ENCODE measurements at places on chromosomes 13 and 19.
A peak's percentile ranks its signal among the peaks of the same experiment; 100 is the strongest.

DNA sequence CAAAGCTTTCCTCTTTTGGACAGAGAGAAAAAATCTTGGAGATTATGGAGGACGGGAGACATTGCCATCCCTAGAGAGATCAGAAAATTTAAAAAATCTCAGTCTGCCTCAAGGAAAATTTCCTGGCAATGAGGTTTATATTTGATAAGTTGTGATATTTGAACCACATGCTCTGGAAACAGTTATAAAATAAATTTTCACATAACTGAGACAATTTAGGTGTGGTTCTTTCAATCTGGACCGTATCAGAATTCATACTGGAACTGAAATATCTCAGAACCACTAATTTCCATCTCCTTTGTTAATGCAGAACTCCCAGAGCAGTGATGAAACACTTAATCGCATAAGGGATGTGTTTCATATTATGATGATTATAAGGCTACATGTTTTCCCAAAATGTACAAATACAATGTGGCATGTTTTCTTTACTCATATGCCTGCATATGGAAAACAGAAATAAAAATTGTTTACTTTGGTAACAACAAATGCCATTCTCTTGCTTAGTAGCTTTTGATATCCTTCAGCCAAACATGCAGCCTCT lies 13.7 kb downstream of the UBE2L5 start:
- no peak for DNase-seq

DNA sequence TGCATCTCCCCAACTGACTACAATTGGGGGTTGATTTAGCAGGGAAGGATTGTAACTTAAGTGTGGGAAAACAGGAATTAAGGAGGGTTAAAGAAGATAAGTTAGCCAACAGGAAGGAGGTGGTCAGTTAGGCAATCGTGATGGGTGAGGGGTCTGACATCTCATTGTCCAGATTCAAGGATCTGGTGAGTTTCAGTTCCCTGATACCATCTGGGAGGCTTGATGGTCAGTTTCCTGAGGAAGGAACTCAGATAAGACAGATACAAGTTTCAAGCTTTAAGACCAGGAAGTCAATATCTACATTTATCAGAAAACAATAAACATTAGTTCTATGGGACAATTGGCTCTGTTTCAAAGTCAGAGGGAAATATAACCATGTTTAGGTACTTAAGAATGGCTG lies 601.8 kb downstream of the SLITRK6 start:
- no peak for DNase-seq

DNA sequence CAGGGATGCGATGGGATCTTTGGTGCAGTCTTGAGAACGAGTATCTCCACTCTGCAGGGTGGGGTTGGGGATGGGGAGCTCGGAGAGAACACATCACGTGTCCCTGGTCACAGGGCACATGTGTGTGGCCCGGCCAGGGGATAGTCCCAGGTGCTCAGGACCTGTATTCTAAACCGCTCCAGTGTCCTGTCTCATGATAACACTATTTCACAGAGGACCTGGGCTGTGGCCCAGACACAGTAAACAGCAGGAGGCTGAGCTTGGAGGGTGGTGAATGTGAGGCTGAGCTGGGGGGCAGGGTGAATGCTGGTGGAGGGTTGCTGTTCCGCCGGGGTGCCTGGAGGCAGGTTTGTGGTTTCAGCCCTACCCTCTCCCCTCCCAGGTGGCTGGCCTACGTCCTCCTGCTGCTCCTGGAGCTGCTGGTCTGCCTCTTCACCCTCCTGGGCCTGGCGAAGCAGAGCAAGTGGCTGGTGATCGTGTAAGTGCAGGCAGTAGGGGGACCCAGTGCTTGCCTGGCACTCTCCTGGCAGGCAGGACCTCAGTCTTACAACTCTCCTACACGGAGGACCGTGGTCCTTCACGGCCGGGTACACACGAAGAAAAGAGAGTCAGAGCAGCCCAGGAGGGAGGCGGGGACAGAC lies 11.1 kb downstream of the TTYH1 start:
- no peak for DNase-seq

- DNase-seq: no peak
These were observed 6.3 kb downstream of the PNKP start for GRCh38 chr19:49861107-49861506.

DNA sequence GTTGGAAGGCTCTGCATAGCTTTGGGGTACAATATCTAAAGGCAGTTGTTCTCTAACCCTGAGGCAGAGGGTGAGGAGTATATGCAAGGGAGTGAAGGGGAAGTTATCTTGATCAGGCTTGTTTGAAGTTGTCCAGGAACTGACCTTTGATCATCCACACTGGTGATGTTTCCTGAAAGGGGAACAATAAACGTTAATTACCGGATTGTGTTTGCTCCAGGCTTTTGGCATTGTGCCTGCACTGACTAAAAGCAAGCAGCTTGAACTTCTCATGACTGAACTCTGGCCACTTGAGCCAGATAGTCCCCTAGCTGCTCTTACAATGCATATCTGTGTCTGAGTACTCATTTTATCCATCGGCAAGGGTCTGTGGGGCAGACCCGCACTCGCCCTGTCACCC lies 27.0 kb upstream of the ZNF726 start:
- no peak for DNase-seq

DNA sequence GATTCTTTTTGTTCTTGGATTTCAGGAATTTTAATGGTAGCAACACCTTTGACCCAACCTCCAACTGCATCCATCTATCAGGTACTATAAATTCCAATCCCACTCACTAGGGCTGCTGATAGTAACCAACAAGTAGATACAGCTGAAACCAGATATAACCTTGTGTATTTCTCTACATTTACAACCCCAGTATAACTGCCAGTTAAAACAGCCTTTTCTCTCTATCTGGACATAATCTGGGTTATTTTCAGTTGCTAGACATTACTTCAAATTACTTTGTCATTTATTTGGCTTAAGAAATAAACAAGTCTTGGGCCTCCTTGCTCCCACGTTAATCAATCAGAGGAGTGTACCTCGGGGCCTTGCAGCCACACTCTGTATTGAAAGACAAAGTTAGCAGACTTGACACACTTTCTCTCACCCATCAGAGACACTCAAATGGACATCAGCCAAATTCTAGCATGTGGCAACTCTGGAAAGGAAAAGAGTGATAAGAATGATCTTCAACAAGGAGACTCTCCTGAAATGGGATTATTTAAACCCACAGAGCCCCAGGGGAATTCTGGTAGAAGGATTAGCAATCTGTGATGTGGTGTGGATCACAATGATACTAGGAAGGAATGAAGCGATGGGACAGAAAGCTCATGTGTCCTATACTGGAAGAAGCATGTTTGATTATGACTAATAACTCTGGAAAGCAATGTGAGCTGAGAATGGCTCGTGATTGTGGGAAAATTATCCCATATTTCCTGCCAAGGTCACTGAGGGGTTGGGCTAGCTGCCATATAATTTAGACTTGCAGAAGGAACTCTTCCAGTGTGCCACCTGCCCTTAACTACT lies 157.5 kb downstream of the FLT1 start:
- no peak for DNase-seq

GRCh38 chr13:28033894-28034655 lies 45.6 kb upstream of the URAD start:
- no peak for DNase-seq

DNA sequence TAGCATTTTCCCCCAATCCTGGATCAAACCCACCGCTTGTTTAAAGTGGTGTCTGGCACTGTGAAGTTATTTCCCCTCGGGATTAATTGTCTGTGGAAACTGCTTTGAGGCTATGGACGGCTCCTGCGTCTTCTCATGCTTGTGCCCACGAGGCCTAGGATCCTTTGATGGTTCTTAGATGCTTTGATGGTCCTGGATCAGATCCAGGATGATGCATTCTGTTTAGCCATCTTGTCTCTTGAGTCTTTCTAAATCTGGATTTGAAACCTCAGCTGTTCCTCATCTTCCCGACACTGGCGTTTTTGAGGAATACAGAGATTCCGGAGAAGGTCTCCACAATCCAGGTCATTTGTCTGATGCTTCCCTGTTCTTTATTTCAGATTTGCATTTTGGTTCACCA lies 36.1 kb upstream of the USP29 start:
- no peak for DNase-seq

DNA sequence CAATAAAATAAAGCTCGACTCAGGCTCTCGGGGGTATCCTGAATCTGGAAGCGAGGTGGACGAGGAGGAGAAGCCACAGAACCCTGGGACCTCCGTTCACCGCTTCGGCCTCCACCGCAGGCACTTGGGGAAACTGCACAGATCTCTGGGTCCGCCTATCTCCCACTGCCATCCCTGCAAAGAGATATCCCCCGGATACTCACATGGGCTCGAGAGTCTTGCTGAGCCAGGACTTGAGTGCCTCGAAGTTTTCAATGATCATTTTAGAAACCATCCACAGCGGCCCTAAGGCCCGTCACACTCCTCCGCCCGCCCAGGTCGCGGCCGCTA lies 589 bp downstream of the RBM26 start:
- no peak for DNase-seq

DNA sequence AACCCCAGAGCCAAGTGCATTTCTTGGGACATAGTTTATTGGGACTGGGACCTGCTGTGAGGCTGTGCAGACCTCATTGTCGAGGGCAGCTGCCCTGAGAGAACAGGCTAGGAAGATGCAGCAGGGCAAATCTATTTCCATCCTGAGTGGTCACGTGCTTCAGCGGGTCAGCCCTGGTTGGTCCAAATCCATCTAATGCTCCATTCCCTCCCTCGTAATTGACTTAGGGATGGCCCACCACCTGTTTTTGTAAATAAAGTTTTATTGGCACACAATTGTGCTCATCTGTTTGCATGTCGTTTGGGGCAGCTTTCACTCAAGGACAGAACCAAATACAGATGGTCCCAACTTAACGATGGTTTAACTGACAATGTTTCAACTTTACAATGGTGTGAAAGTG lies 75.5 kb upstream of the ADGRE5 start:
- no peak for DNase-seq

- no peak for DNase-seq
These were observed 6.7 kb downstream of the FCGBP start for GRCh38 chr19:39927524-39928356.

DNA sequence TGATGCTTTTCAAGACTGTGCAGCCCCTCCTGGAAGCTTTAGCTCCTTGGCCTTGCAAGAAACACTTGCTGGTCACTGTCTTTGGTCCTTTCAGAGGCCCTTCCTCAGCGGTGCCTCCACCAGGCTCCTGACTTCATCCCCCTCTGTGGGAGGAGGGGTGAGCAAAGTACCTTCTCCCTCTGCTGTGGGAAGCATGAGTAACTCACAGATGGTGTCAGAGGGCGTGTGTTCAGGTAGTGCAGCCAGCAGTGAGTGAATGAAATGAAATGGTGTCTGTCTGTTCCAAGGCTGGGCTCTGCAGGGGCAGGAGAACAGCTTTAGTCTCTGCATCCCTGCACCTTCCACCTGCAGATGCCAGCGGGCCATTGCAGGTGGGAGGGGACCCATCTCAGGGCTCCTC lies 102.9 kb downstream of the SHISA2 start:
- DNase-seq: no peak

DNA sequence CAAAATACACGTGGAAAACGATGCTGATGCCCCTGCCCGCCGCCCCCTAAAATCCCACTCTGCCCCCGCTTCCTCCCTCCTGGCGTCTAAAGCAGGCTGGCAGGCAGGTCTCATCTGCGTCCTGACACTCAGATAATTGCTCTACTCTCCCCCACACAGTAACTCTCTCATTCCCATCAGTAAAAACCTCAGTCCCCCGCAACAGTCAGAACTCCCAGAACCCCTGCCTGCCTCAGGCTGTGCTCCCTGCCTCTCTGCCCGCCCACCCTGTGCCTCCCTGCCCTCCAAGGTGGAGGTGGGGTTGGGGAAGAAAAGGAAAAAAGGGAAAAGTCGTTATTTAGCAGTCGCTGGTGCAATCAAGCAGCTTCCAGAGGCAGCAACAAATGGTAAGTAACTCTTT lies 473.7 kb downstream of the EFNB2 start:
- DNase-seq: no peak

DNA sequence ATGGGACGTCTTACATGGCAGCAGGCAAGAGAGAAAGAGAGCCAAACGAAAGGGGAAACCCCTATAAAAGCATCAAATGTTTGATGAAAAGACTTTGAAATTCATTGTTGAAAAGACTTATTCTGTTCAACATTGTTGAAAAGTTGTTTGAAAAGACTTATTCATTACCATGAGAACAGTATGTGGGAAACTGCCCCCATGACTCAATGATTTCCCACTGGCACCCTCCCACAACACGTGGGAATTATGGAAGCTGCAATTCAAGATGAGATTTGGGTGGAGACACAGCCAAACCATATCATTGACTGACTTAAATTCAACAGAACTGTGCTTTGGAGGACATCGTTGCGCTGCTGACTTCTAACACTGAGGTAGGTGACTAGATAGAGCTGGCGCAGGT lies 48.0 kb upstream of the RCBTB2 start:
- no peak for DNase-seq

DNA sequence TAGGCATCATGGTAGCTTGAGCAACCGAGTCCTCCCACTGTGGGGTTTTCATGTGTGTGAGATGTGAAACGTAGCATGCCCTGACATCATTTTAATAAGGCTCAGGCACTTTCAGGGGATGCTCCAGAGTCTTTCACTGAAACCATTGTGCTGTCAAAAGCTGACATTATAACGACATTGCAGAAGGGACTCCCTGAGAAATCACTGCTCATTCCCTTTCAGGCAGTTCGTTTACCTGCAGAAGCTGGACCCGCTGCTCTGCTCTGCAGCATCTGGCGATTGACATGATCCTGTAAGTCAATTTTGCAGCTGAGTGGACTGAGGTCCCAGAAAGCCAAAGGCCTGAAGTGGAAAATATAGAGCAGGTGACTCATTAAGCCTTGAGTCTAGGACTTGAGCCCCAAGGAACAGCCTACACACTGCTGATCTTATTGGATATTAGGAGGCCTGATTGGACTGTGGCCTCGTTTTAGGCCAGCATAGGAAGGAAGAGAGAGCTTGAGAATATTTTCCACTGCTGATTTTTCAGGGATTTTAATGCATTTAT lies 54.0 kb upstream of the CNMD start:
- DNase-seq: no peak

GRCh38 chr19:35142606-35143230 lies 337 bp upstream of the FXYD7 start:
- DNase-seq: peak; percentile 59

- DNase-seq: no peak
These were observed 188.0 kb upstream of the IRS2 start for GRCh38 chr13:109974354-109974753.

DNA sequence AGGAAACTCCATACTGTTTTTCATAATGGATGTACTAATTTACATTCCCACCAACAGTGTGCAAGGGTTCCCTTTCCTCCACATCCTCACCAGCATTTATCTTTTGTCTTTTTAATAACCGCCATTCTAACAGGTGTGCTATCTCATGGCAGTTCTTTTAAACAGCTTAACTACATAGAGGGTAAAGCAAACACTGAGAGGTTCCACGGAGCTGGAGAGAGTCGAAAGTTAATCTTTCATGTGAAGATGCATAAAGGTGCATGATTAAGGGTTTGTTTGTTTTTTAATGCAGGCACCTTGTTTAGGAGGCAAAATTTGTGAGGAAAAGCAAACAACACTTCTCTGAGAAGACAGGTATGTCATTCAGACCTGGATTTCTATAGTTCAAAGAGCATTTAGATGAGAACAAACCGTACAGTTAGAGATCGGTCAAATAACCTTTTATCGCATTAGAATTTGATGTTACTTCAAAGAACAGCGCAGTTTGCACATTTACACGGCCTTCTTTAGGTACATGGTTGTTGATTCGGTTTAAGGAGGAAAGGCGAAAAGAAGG lies 193.9 kb downstream of the RBM26 start:
- no peak for DNase-seq

GRCh38 chr13:25722893-25723292 lies 328.9 kb downstream of the SHISA2 start:
- DNase-seq: no peak

GRCh38 chr13:54312885-54313284 lies 1284.3 kb downstream of the OLFM4 start:
- no peak for DNase-seq

All from stimulated activated CD8-positive, alpha-beta memory T cell treated with anti-CD3 and anti-CD28 coated beads, Interleukin-15, amount 100 ng/mL, for 1 hour (primary cell).